ENCODE measurements at places on chromosomes 11 and 22. TPM values are rescaled to one million over a fixed set of nuclear protein-coding genes. Genes with fewer than 3 reads are reported as not detected.
A peak's percentile ranks its signal among the peaks of the same experiment; 100 is the strongest.

ACCS gene
- 28.1 TPM for total RNA-seq

BAIAP2L2 gene
- total RNA-seq: 216 TPM

DNA sequence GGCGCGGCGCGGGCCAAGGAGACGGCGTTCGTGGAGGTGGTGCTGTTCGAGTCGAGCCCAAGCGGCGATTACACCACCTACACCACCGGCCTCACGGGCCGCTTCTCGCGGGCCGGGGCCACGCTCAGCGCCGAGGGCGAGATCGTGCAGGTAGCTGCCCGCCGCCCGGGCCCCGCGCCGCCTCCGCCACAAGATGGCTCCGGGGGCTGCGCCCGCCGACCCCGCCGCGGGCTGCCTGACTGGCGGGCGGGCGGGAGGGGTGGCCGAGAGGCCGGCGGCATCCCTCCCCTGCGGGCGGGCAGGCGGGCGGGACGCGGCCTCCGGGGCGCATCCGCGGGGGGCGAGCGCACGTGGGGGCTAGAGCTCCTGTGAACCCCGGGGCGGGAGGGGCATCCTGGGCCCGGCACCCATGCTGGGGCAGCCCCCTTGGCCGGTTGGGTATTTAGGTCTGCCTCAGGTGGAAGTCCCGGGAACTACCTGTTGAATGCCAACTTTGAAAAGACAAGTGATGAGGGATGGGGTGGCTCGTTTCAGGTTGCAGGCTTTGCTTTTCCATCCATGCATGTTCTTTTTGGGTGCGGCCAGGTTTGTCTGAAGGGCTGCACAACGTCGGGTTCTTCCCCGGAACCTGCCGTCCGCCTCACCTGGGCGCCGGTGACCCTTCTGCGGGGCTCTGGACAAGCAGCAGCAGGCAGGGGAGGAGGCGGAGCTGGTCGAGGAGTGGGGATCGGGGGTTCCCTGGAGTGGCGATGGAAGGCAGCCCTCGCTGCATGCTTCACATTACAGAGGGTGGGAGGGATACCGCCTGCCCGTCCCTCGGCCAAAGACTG is 760 bp downstream of the ZNRF3 start:
- DNase-seq: peak; percentile 29

TTLL12 gene
- 105 TPM for total RNA-seq

DNA sequence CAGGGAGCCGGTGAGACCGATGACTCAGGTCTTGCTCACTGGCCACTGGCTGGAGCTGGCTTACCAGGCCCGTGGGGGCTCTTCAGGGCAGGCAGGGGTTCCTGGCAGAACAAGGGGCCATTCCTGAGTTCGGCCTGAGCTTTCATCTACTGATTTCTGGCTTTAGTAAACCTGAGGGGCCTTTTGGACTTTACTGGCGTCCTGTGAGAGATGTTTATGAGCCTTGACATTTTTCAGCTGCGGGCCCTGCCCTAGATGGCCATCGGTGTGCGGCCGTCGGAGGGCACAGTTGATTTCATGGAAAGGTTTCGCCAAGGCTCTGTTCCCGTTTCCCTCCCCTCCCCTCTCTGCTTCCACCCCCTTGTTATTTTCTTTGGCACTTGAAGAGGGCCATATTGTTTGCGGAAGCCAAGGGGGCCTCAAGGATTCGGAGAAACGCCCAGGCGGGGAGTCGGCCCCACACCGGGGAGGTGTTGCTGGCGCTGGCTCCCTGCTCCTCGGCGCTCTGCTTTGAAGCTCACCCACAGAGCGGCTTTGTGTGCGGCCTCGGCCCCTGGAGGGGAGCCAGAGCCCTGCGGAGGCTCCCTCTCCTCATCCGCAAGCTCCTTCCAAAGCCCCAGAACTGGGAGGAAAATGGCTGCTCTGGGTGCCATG is 17.7 kb downstream of the ELF5 start:
- DNase-seq: no peak

DNA sequence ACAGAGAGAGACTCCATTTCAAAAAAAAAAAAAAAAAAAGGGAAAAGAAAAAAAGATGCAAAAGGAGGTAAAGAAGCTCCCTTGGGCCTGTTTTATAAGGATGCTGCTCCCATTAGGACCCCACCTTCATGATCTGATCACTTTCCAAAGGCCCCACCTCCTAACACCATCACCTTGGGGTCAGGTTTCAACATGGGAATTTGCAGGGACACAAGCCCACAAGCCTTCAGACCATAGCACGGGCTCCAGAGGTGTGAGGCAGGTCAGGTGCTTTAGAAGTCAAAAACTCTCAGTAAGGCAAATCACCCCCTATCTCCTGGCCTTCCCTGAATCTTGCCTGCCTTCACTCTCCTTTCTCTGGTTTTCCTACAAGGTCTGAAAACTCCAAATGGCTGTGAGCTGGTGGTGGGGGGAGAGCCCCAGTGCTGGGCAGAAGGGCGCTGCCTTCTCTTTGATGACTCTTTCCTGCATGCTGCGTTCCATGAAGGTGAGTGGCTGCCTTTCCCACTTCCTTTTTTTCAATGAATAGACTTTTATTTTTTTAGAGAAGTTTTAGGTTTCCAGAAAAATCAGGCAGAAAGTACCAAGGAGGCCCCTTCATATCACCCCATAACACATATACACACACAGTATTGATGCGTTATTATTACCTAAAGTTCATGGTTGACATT is 13.2 kb downstream of the ASPHD2 start:
- DNase-seq: no peak

DNA sequence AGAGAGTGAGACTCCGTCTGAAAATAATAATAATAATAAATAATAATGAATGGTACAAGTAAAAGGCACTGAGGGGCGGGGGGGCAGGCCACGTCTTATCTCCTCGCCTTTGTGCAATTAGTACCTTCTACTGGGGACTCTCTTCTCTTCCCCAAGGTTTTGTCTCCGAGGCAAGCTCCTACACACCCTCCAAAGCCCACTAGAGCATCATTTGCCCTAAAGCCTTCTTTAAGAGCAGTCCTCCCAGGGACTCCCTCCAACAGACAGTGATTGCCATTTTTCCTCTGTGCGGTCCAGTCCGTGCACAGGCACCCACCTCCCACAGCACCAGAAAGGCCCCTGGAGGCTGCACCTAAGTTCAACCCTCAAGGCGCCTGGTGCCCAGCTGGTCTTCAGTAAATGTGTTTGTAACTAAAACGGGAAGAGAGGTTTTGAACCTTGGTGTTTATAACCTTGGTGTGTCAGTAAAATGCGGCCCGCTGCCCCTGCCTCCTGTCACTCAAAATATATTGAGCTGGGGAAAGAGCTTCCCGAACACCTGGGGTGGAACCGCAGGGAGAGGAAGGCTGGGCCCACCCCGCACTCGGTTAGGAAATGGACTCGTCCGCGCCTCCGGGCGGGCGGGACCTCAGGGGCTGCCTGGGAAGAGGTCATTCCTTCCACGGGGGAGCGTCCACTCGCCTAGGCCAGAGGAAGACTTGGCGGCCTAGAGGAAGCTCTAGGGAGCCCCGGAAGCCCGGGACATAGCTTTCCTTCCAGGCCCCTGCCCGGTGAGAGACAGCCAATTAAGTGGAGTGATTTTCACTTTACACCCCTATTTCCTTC is 4.7 kb upstream of the KDELR3 start:
- DNase-seq: no peak

C22orf31 gene
- total RNA-seq: not detected

- no peak for DNase-seq
Observed at GRCh38 chr22:24115247-24116207, 65.8 kb upstream of the SUSD2 start.

GRCh38 chr11:65390099-65390941 is 3.9 kb downstream of the FRMD8 start:
- DNase-seq: no peak

GRCh38 chr11:78810559-78811009 is 235.9 kb upstream of the NARS2 start:
- no peak for DNase-seq

DNA sequence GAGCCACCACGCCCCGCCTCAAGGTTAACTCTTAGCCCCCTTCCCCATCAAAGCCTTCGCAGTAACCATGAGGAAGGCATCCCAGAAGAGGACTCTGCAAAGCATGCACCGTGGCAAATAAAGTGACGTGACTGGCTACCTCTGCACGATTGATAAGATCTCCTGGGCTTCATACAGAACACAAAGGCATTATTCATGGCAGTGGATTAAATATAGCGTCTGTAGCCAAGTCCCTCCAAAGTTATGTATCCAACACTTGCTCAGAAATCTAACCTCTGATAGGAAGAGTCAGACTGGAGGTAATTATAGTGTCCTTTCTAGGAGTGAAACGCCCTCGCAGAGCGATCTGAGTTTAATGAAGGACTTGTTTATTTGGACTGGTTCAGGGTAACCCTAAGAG is 22.4 kb downstream of the CPT1A start:
- DNase-seq: no peak

RAB36 gene
- 22.3 TPM for total RNA-seq

MMP11 gene
- total RNA-seq: 4.4 TPM

OR10D3 gene
- total RNA-seq: not detected

GRCh38 chr11:96062134-96062533 is 138.2 kb upstream of the MTMR2 start:
- DNase-seq: no peak

DNA sequence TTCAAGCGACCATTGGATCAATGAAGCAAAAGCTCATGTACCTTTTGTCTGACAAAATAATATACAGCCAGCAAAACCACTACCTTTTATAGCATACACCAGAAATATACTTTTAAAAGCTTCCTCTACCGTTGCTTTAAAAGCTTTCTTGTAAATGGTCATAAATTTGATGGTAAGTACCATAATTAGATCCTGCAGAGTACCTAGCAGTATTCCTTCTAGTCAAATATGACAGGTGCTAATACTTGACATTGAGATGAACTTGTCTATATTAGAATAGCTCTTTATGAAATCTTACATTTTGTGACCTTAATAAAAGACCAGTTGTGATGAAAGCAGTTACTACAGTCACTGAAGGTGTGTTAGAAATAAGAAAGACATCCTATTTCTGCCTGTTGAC is 340.5 kb upstream of the ANO3 start:
- no peak for DNase-seq

MS4A14 gene
- total RNA-seq: 2.5 TPM

DNA sequence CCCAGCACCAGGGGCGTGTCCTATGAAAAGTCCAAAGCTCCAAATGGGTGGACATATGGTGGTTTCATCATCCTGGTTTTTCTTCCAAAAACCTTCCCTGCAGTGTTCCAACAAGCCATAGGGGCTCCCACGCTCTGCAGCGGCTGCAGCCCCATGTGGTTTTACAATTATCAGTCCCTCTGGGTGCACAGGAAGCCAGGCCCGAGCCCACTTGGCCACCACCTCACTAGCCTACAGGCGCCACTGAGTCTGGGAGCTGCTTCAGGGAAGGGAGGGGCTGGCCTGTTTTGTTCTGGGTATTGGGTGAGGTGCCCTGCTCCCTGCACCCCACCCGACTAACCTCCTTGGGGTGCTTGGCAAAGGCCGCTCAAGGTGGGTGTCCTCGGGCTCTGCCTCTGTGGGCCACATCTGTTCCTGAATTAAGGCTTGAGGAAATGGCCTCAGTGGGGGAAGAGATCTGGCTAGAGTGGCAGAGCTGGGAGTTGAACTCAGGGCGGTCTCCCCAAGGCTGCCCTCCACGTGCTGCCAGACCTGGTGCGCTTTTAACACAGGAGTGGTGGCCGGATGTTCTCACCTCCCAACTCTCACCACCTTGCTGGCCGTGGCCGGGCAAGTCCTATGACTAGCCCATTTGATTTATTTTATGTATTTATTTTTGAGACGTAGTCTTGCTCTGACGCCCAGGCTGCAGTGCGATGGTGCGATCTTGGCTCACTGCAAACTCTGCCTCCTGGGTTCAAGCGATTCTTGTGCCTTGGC is 5.3 kb upstream of the CDC42BPG start:
- no peak for DNase-seq

- no peak for DNase-seq
Observed at GRCh38 chr11:23789938-23790371, 706.9 kb upstream of the LUZP2 start.

SCGB2A2 gene
- total RNA-seq: not detected

- DNase-seq: no peak
Observed at GRCh38 chr11:34859496-34859895, 56.7 kb downstream of the APIP start.

DNA sequence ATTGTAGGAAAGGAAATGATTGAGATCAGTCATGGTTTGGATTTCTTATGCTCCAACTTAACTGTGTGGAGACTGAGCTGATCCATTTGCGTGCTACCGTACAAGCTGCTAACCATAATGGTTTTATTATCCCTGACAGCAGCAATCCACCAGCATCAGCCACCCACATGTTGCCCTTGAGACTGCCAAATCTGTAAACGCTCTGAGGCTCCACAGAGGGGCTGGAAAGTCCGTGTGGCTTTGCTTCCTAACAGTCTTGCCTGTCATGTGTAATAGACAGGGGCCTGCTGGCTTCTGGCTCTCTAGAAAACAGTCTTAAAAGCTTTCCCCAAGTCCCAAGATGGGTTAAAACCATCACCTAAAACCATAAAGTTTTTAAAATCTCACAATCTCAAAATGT is 30.1 kb downstream of the ATG16L2 start:
- DNase-seq: peak; percentile 17

GRCh38 chr11:15547685-15548084 is 433.0 kb downstream of the INSC start:
- DNase-seq: no peak

DNA sequence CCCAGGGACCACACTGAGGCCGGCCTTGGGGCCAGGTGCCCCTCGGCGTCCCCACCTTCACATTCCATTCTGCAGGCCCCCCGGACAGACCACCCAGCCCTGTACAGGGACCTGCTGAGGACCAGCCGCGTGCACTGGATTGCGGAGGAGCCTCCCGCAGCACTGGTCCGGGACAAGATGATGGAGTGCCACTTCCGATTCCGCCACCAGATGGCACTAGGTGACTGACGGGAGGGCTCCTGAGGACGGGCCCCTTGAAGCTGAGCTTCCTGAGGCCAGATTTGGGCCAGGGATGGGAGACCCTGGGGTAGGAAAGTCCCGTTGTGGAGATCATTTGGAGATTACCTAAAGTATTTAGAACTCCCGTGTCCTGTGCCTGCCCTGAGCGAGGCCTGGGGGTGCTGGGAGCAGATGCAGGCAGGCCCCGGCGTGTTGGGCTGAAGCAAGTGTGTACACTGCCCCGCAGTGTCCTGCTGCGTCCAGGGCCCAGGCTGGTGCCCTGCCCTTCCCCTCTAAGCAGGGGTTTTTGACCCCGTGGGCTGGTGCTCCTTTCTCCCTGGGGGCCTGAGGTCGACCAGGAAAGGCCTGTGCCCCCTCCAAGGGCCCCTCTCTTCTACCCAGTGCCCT is 20.0 kb downstream of the TRMU start:
- peak; percentile 55 for DNase-seq

LRRN4CL gene
- total RNA-seq: 4.3 TPM

GLYATL2 gene
- 19.0 TPM for total RNA-seq

NAV2 gene
- total RNA-seq: 5.3 TPM

DLG2 gene
- 4.4 TPM for total RNA-seq

- DNase-seq: no peak
Observed at GRCh38 chr11:19458231-19458630, 217.5 kb upstream of the E2F8 start.

- DNase-seq: no peak
Observed at GRCh38 chr11:125553357-125553756, 15.9 kb upstream of the EI24 start.

GRCh38 chr11:15911377-15912044 is 444.8 kb downstream of the SOX6 start:
- peak; percentile 39 for DNase-seq
